ENCODE measurements at places on chromosomes 4 and X.
A peak's percentile ranks its signal among the peaks of the same experiment; 100 is the strongest.

DNA sequence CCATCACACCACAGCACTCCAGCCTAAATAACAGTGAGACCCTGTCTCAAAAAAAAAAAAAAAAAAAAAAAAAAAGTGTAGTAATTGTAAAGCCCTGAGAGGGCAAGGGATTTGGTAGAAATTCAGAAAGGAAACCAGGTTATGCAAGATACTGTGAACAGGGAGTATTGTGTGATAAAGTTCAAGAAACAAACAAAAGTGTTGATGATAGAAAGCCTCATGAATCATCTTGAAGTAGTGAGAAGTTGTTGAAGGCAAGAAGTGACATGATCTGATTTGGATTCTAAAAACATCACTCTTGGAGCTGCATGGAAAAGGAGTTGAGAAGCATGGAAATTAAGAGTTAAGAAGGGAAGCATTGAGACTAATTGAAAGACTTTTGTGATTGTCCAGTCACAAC, 102.2 kb downstream of the RAP1GDS1 start:
- ATAC-seq: no peak

DNA sequence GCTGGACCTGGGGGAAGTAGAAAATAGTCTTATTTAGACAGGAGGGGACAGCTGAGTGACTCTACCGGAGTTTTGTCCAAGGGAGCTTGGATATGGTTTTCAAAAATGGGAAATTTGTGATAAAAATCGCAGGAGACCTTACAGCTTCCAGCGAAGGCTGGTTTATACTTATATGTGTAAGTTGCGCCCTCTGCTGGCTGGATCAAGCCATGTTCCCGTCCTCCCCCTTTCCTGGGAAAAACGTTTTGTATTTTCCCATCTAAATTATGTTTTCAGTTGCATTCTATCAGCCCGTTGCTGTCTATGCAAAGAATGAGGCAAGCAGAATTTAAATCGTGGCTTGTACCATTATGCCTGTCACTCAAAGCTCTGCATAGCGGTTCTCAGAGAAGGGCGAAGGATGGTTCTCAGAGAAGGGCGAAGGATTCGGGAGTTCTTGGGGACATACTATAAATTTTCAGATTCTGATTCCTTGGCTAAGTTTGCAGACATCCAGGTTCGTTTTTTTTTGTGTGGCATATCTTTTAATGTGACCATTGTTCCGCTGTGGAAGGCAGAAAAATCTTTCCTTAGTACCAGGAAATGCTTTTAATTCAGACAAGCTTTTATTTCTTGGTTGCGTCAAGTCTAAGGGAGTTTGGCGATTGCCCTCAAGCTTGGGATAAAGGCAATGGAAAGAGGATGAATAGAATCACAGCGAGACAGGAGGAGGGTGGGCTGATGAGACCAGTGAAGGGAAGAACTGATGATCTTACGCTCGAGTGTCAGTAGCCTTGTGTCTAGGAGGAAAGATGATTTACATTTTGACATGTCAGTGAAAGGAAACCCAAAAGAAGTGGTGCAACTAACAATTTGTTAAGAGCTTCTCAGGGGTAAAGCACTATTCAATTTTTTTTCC, 128.5 kb upstream of the ARX start:
- no peak for ATAC-seq

DNA sequence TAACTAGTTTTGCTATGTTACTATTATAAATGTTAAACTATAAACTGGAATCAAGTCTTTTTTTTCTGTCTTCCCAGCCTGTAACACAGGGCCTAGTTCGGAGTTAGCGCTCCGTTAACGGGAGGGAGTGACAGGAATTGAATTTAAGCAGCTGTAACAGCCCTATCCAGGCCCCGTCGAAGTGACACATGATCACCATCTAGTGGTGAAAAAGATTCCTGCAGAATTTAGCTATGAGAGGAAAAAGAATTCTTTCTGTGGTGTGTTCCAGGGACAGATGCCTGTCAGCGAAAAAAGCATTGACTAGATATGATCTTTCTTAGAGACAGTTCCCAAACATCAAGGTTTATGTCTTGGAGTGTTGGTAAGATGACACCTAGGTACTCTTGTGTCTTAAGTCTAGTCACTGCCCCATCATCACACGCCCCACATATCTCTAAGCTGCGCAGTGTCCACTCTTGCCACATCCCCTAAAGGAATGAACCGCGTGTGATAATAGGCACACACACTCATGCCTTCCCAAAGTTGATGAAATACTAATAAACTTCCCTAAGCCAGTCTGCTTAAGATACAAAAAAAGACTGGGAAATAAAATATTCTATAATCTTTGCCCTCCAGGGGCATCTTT, 2.1 kb downstream of the GAB3 start:
- peak; percentile 79 for ATAC-seq

GRCh38 chr4:1564535-1565375, 119.4 kb downstream of the FAM53A start:
- no peak for ATAC-seq

DNA sequence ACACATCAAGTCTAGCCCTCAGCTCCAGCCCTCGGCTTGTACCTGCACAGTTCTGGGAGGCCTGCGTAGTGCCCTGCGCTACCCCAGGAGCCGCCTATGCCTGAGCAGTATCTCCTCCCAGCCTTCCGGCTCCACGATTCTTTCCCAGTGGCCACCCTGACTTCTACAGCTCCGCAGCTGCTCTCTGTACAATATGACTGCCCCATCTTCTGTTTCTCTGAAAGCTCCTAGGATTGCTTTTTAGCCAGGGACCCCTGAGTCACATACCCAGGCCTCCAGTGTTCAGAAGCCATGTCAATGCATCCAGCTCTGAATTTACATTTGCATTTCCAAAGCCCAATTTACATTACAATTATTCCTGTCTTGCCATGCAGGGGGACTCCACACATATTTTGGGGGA, 135.5 kb downstream of the PJA1 start:
- ATAC-seq: no peak

GRCh38 chr4:70629469-70630090, 1.0 kb downstream of the ENAM start:
- ATAC-seq: no peak

GRCh38 chrX:146278381-146278780, 460.8 kb downstream of the SLITRK2 start:
- ATAC-seq: no peak

DNA sequence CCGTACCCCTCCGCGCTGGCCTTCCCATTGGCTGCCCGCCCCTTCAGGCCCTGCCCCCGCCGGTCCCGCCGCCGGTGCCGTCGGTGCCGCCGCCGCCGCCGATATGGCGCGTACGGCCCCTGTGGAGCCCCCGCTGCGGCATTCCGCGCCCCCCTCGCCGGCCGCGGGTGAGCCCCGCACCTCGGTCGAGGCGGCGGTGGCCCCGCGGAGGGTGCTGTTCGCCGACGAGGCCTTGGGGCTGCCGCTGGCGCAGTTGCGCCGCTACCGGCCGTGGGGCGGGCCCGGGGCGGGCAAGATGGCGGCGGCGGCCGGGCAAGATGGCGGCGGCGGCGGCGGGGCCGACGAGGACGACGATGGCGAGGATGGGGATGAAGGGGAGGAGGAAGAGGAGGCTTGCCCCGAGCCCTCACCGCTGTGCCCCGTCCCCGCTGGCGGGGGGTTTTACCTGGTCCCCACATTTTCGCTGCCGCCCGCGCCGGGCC, at the start of gene PPP1R3F:
PPP1R3F (plus strand) TSS at position 27 of the 482 bp plus-strand sequence; CDS start at position 104, 77 bp downstream.
- peak; percentile 12 for ATAC-seq

DNA sequence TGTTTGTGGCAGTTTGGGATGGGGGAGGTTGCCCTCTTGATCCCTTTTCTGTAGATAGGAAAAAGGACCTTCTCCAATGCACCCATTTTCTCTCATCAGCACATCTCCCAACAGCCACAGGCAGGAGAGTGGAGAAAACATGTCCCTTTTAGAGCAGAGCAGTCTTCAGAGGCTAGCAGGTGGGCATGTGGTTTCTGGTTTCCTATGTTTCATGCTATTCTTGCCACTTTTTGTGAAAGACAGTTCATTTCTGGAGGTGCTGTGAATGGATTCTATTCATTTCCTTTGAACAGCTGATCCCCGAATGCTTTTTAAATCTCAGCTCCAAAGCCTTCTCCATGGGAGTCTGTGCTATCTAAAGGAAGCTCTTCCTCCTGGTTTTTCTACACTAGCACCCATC, 18.9 kb downstream of the RASL11B start:
- ATAC-seq: no peak

- ATAC-seq: no peak
Measured at GRCh38 chr4:154120006-154120676, 331.3 kb upstream of the SFRP2 start.

GRCh38 chrX:50941638-50942037, 31.1 kb downstream of the BMP15 start:
- peak; percentile 22 for ATAC-seq

DNA sequence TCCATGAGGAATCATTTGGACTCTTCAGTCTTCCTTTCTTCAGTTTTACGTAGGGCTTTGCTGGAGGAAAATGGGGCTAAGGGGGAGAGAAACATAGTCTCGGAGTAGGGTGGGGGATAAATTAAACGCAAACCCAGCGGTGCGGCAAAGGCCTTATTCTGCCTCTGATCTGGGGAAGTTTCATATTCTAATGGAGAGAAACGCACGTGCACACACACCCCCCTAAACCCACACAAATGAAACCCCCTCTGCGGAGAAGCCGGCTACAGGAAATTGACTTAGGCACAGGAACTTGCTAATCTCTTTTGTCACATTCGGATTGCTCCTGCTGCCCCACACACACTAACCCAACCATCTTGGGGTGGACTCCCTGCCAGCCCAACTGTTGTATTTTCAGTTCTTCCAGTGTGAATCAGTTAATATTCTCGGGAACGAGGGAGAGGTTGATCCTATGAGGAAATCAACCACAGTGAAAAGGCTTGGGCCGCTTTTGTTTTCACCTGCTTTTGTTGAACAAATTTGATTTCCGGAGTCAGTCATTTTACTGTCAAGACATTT, at the start of gene RHOH:
RHOH (plus strand) TSS at position 308 of the 558 bp plus-strand sequence. CDS start 46,356 bp downstream, outside the sequence.
- ATAC-seq: peak; percentile 25

GRCh38 chr4:123816462-123816861, 419.9 kb downstream of the SPRY1 start:
- ATAC-seq: peak; percentile 33

GRCh38 chr4:55259294-55259693, 86.7 kb upstream of the SRD5A3 start:
- ATAC-seq: no peak

- peak; percentile 74 for ATAC-seq
Measured at GRCh38 chrX:2401201-2401589, 99.6 kb downstream of the DHRSX start.

- no peak for ATAC-seq
Measured at GRCh38 chr4:81335122-81335912, 120.3 kb upstream of the PRKG2 start.

DNA sequence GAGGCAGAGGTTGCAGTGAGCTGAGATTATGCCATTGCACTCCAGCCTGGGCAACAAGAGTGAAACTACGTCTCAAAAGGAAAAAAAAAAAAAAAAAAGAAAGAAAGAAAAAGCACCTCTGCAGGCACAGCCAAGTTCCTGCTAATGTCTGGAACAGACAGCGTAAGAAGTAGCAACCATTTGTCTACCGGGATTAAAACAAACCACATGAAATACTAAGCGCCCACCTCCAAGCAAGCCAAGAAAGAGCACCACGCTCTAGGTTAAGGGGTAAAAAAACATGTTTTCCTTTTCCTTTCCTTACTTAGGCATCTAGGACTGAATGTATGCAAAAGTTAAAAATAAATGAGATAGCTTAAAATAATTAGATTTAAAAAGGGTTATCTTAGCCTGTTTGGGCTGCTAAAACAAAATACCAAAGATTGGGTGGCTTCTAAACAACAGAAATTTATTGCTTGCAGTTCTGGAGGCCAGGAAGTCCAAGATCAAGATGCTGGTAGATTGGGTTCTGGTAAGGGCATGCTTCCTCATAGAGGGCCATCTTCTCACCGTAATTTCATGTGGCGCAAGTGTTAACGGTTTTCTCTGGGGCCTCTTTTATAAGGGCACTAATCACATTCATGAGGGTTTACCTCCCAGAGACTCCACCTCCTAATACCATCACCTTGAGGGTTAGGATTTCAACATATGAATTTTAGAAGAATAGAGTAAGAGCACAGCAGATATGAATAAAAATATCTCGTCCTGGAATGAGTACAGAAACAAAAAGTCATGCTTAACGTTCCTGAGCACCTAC, 12.3 kb downstream of the GPC4 start:
- ATAC-seq: no peak

- ATAC-seq: peak; percentile 87
Measured at GRCh38 chr4:142777045-142777743, 68.9 kb downstream of the INPP4B start.

- ATAC-seq: peak; percentile 33
Measured at GRCh38 chrX:37796805-37797204, 16.9 kb downstream of the CYBB start.

DNA sequence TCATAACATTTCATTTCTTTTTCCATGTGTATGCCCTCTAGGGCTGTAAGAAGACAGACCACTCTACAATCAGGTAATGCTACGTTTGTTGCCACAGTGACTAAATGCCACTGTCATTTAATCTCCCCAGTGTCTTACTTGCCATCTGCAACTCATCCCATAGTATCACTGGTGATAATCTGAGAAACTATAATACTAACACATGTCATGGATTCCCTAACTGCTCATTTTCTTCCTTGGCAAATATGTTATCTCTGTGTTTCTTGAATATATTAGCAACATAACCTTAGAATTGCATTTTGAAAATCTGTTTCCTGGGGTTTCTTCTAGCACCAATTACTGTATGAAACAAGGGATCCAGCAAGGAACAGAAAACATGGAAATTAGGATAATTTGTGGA, 6.1 kb downstream of the F8A1 start:
- ATAC-seq: no peak

GRCh38 chrX:13485167-13485566, 84.2 kb upstream of the EGFL6 start:
- ATAC-seq: no peak

DNA sequence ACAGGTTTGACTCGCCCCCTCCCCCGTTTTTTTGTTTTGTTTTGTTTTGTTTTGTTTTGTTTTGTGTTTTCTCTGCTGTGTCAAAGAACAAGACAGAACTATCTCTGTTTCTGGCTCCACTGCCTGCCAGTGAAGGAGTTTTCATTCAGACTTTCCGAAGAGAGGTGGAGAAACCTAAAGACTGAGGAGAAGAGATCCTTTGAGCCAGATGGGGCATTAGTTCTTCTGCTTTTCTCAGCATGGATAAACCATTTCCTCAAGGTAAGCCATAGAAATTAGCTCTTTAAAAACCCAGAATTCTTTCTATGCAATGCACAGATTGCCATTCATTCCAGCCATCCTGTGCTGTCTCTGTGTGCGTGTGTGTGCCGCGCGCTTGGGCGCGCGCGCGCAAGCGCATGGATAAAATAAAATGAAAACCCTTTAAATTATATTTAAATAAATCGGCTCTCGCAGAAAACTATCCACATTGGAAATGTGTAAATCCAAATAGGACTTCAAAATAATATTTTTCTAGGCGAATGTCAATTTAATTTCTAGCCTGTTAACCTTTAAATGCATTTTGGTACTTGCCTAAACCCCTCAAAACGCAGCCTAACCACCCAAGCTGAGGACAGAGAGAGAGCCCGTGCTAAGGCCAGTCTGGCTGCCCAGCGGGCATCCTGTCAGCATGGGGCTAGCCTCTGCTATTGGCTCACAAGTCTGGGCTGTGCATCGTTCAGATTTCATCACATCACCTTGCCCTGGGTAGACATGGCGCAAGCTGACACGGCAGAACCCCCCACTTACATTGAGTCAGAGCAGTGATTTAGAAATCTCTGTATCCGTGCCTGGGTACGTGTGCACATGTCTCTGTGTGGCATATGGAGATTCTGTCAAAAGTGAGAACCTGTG, 113.0 kb upstream of the VAMP7 start:
- ATAC-seq: peak; percentile 74

- no peak for ATAC-seq
Measured at GRCh38 chr4:2058264-2059045, 672 bp upstream of the NAT8L start.

All from esophagus mucosa (tissue), 1 donor.